ENCODE measurements at places on chromosomes 2 and 18. TPM values are rescaled to one million over a fixed set of nuclear protein-coding genes. Genes with fewer than 3 reads are reported as not detected.

GRCh38 chr2:191682126-191682525 is 4.2 kb downstream of the NABP1 start:
- no peak for DNase-seq

- no peak for DNase-seq
Measured at GRCh38 chr2:15982285-15983044, 42.1 kb downstream of the MYCN start.

DNA sequence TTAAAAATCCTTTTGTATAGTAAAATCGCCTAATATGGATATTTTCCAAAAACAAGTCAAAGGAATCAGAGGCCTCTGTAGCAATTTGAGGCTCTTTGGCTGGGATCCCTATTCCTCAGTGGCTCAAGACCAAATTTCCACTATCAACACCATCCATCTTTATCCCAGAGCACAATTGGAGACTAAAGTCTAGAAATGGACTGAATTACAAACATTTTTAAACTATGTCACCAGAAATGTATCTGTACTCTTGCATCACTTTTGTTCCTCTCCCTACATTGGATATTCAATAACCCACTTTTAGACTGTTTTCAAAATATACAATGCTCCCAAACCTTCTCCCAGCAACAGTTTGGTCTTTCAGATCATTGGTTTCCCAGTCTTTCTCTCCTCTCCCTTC is 140.4 kb upstream of the KLHL29 start:
- no peak for DNase-seq

DNA sequence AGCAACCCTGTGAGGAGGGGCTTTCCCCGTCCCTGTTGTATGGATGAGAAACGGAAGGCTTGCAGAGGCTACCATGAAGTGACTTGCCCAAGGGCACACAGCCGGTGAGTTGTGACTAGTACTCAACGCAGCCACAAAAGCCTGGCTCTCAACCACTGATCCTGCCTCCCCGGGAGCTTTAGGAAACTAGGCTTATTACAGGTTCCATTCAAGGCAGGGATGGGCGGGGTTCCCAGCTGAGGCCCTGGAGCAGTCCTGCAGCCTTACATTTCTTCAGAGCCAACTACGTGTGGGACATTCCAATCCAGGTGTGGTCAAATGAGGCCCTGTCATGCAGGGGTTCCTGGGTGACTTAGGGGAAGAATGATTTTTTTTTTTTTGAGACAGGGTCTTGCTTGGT is 59.6 kb downstream of the MEX3C start:
- DNase-seq, result no peak

DNA sequence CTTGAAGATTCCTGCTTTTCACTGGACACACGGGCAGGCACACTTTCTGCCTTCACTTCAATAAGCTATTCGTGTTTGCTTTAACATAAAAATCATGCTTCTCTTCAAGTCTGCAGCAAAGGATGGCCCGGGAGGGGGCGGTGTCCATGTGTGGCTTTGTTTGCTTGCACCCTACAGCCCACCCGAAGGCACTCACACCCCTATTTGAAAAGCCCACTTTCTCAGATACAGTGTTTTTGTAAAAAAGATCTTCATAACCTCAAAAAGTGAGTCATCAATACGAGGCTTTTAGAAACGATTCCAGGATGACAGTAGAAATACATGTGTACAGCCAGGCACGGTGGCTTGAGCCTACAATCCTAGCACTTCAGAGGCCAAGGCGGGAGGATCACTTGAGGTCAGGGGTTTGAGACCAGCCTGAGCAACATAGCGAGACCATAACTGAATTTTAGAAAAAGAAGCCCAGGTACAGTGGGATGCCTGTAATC is 36.5 kb upstream of the HPCAL1 start:
- DNase-seq, result no peak

GRCh38 chr2:186459009-186459408 is 27.1 kb upstream of the ZC3H15 start:
- DNase-seq, result no peak

GRCh38 chr2:18290386-18290785 is 270.1 kb downstream of the RDH14 start:
- DNase-seq, result no peak

DNA sequence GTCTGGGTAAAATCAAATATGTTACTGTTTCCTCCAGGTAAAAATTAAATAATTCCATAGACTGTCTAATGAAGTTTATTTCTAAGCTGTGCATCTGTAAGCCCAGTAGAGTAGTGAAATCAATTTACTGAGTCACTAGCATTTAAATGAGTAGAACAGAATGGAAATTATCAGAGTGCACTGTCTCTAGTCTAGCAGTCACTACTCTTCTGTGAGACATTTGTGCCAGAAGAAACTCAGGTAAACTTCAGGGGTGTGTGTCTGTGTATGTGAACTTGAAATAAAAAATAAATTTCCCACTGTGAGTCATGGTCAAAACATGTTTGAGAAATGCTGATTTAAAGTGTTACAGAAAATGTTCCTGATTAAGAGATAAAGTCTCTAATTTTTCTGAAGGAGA is 146.4 kb downstream of the RIF1 start:
- DNase-seq, result no peak

- DNase-seq, result no peak
Measured at GRCh38 chr18:51279367-51279984, 82.0 kb upstream of the MEX3C start.

The CXXC1 gene
- 133 TPM for total RNA-seq

The TXNDC2 gene
- 0.30 TPM for total RNA-seq

The OTOS gene
- not detected for total RNA-seq

The COL3A1 gene
- not detected for total RNA-seq

The POTEC gene
- total RNA-seq, result not detected

The NETO1 gene
- total RNA-seq, result not detected

The CPO gene
- total RNA-seq, result not detected

The CAMKMT gene
- 12.0 TPM for total RNA-seq

The POTEJ gene
- not detected for total RNA-seq
